ENCODE measurements at places on chromosomes 13 and 19.
A peak's percentile ranks its signal among the peaks of the same experiment; 100 is the strongest.

GRCh38 chr19:10701955-10702525 lies 801 bp downstream of the QTRT1 start:
- no peak for DNase-seq
- peaks cover 8% of the 10 kb centered on the region for H3K27me3 ChIP-seq
- peak overlapping the region; percentile 92 for H3K4me3 ChIP-seq
- peaks cover 37% of the 10 kb centered on the region for H3K36me3 ChIP-seq

DNA sequence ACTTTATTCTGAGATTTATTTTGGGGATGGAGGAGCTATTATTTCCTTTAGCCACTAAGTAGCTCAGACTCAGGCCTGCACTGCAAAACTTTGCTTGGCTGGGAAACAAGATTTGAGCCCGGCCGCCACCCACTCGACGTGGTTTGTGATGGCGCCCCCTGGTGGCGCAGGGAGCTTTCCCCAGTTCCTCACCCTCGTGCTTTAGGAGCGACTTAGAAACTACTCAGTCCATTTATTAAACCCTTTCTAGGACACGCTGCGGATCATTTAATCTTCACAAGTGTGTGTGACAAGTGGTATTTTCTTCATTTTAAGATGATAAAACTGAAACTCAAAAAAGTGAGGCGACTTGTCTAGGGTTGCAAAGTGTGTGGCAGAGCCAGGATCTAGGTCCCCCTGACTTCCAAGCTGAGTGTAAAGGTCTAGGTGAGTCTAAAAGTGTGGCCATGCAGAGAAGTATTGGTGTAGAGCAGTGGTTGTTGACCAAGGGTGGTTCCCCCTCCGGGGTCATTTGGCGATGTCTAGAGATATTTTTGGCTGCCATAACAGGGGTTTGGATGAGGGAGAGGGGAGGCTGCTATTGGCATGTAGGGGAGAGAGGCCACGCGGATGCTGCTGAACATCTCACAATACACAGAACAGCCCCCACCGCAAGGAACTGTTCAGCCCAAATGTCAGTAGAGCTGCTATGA lies 2.2 kb downstream of the CXCL17 start:
- H3K4me1 ChIP-seq, result peaks cover 40% of the 10 kb centered on the region
- no peaks in the 10 kb centered on the region for H3K27me3 ChIP-seq
- no peak overlapping the region for H3K4me3 ChIP-seq
- H3K36me3 ChIP-seq, result no peaks in the 10 kb centered on the region

DNA sequence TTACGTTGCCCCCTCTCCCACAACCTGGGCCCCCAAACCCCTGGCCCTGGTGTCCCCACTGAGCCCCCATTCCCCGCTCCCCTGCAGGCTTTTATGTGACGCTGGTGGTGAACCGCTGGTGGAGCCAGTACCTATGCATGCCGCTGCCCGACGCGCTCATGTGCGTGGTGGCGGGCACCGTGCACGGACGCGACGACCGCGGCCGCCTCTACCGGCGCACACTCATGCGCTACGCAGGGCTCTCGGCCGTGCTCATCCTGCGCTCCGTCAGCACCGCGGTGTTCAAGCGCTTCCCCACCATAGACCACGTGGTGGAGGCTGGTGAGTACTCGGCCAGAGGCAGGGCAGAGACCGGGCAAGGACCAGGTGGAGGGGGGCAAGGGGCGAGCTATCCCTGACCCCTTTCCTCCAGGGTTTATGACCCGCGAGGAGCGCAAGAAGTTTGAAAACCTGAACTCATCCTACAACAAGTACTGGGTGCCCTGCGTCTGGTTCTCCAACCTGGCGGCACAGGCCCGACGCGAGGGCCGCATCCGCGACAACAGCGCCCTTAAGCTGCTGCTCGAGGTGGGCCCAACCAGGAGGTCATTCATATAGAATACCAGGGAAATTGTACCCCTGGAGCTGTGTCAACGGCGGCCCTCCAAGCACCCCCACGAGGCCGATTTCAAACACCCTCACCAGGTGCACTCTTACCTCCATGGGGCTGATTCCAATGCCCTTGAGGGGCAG lies 3.0 kb downstream of the BEST2 start:
- H3K27me3 ChIP-seq, result peaks cover 59% of the 10 kb centered on the region
- H3K27ac ChIP-seq, result no peak overlapping the region
- no peaks in the 10 kb centered on the region for H3K36me3 ChIP-seq
- peaks cover 5% of the 10 kb centered on the region for H3K4me1 ChIP-seq

GRCh38 chr13:94327318-94327717 lies 152.2 kb downstream of the DCT start:
- DNase-seq, result no peak
- peaks cover 8% of the 10 kb centered on the region for H3K27me3 ChIP-seq
- no peaks in the 10 kb centered on the region for H3K36me3 ChIP-seq
- peaks cover 83% of the 10 kb centered on the region for H3K4me1 ChIP-seq
- H3K4me3 ChIP-seq, result peak overlapping the region; percentile 48

DNA sequence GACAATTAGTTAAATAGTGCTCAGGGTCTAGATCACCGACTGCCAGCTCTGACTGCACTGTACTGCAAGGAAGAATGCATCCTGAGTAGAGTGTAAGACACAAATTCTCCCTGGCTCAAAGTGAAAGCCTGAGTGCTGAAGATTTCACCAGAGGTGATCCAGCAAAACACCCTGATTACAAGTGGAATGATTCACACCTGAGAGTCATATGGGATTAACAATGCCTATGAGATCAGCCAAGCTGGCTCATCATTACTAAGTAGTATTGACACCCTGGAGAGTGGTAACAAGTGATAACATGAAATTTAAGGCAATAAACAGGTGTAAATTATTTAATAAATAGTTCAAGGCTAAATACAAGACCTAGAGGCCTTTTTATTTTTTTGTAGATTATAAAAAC lies 403.8 kb upstream of the PRR20A start:
- no peaks in the 10 kb centered on the region for H3K36me3 ChIP-seq
- H3K27me3 ChIP-seq, result no peaks in the 10 kb centered on the region
- no peak for DNase-seq
- H3K4me3 ChIP-seq, result no peak overlapping the region
- no peaks in the 10 kb centered on the region for H3K4me1 ChIP-seq
- no peak overlapping the region for H3K27ac ChIP-seq

- no peak overlapping the region for H3K4me3 ChIP-seq
- H3K36me3 ChIP-seq, result peaks cover 27% of the 10 kb centered on the region
- no peaks in the 10 kb centered on the region for H3K27me3 ChIP-seq
- DNase-seq, result no peak
- H3K27ac ChIP-seq, result no peak overlapping the region
These were observed 202.1 kb downstream of the TBC1D4 start for GRCh38 chr13:75279834-75280369.

- H3K27ac ChIP-seq, result no peak overlapping the region
- peaks cover 25% of the 10 kb centered on the region for H3K36me3 ChIP-seq
- H3K4me3 ChIP-seq, result no peak overlapping the region
These were observed 22.6 kb downstream of the KDM4B start for GRCh38 chr19:4991538-4991937.

DNA sequence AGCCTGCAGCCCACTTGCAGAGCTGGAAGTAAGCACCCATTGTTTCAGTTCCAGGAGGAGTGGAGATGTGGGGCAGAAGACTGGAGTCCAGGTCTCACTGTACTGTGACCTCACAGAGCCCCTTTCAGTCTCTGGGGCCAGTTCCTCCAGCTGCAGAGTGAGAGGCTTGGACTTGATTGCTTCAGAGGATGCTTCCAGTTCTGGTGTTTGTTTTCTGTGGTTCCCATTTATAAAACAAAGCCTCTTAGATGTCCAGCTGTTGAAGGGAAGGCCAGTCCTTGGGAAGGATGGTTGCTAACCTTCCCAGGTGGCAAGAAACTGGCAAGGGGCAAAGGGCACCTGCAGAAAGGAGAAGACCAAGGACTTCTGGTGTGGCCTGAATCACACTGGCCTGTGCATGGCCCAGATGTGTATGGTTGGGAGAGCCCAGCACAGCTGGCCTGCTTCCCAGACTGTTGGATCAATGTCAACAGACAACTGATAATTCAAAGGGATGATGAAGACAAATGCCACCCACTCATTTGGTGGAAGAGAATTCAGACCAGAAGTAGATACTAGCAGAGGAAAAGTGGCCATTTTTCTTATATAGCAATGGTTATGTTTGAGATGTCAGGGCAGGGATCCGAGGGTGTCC lies 218.5 kb downstream of the ZNF536 start:
- H3K36me3 ChIP-seq, result no peaks in the 10 kb centered on the region
- no peaks in the 10 kb centered on the region for H3K4me1 ChIP-seq
- H3K4me3 ChIP-seq, result no peak overlapping the region
- DNase-seq, result no peak
- H3K27ac ChIP-seq, result no peak overlapping the region
- H3K27me3 ChIP-seq, result peaks cover 4% of the 10 kb centered on the region

GRCh38 chr19:32388393-32388855 lies 17.1 kb upstream of the DPY19L3 start:
- no peak overlapping the region for H3K27ac ChIP-seq
- peaks cover 38% of the 10 kb centered on the region for H3K36me3 ChIP-seq
- DNase-seq, result no peak
- no peaks in the 10 kb centered on the region for H3K4me1 ChIP-seq

GRCh38 chr19:23772675-23773063 lies 14.0 kb upstream of the ZNF681 start:
- peaks cover 44% of the 10 kb centered on the region for H3K4me1 ChIP-seq
- no peak overlapping the region for H3K4me3 ChIP-seq
- H3K36me3 ChIP-seq, result peaks cover 60% of the 10 kb centered on the region
- no peaks in the 10 kb centered on the region for H3K27me3 ChIP-seq

DNA sequence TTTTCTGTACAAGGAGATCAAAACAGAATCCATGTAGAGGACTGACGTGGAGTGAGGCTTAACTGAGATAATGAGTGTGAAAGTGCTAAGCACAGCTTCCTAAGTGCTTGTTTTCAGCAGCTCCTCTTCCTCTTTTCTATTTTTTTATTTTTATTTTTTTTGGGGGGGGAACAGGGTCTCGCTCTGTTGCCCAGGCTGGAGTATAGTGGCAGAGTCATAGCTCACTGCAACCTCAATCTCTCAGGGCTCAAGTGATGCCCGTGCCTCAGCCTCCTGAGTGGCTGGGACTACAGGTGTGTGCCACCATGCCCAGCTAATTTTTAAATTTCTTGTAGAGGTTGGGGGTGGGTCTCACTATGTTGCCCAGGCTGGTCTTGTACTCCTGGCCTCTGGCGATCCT lies 5.6 kb upstream of the FOSB start:
- H3K27ac ChIP-seq, result no peak overlapping the region
- no peak overlapping the region for H3K4me3 ChIP-seq
- H3K27me3 ChIP-seq, result no peaks in the 10 kb centered on the region
- no peaks in the 10 kb centered on the region for H3K36me3 ChIP-seq

DNA sequence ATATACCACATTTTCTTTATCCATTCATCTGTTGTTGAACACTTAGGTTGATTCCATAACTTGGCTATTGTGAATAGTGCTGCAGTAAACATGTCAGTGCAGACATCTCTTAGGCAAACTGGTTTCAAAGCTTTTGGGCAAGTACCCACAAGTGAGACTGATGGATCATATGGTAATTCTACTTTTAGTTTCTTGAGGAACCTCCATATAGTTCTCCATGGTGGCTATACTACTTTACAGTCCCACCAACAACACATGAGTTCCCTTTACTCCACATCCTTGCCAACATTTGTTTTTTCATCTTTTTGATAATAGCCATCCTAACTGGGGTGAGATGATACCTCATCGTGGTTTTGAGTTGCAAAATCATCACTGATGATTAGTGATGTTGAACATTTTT lies 8.5 kb downstream of the CYSLTR2 start:
- H3K4me1 ChIP-seq, result peaks cover 24% of the 10 kb centered on the region
- no peak overlapping the region for H3K27ac ChIP-seq
- peaks cover 16% of the 10 kb centered on the region for H3K36me3 ChIP-seq
- DNase-seq, result no peak
- H3K4me3 ChIP-seq, result no peak overlapping the region

GRCh38 chr19:34687348-34687747 lies 9.9 kb downstream of the ZNF302 start:
- H3K36me3 ChIP-seq, result peaks cover 47% of the 10 kb centered on the region
- no peak for DNase-seq
- H3K27ac ChIP-seq, result no peak overlapping the region
- H3K4me3 ChIP-seq, result no peak overlapping the region
- no peaks in the 10 kb centered on the region for H3K4me1 ChIP-seq
- peaks cover 9% of the 10 kb centered on the region for H3K27me3 ChIP-seq

GRCh38 chr13:25948910-25949309 lies 102.9 kb downstream of the SHISA2 start:
- H3K36me3 ChIP-seq, result no peaks in the 10 kb centered on the region
- peaks cover 23% of the 10 kb centered on the region for H3K4me1 ChIP-seq
- H3K4me3 ChIP-seq, result no peak overlapping the region
- DNase-seq, result no peak
- no peaks in the 10 kb centered on the region for H3K27me3 ChIP-seq

GRCh38 chr19:33621811-33622504 lies at the start of gene CHST8:
Gene CHST8, plus strand, starts transcription at chr19:33621953. Its CDS starts 67,309 bp downstream, at chr19:33689262.
- peaks cover 1% of the 10 kb centered on the region for H3K4me1 ChIP-seq
- no peak within 1 kb of the TSS for H3K4me3 ChIP-seq
- no peak within 1 kb of the TSS for H3K27ac ChIP-seq

DNA sequence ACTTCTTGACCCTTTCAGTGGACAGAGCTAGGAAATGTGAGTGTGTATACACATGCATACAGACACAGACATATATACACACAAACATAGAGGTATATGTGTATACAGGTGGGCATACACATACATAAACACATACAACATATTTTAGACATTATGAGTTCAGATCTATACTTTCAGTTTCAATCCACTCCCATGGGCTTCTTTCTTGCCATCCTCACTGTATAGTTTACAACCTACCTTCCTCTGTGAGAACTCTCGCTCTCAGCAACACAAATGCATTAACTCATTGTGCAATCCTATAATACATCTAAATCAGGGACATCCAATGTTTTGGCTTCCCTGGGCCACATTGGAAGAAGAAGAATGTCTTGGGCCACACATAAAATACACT lies 21.2 kb upstream of the SCEL start:
- no peaks in the 10 kb centered on the region for H3K27me3 ChIP-seq
- H3K36me3 ChIP-seq, result no peaks in the 10 kb centered on the region
- no peak for DNase-seq
- no peak overlapping the region for H3K27ac ChIP-seq

- H3K4me3 ChIP-seq, result peak overlapping the region; percentile 55
- no peak overlapping the region for H3K27ac ChIP-seq
- no peak for DNase-seq
- H3K36me3 ChIP-seq, result no peaks in the 10 kb centered on the region
- H3K27me3 ChIP-seq, result peaks cover 19% of the 10 kb centered on the region
These were observed 9.7 kb upstream of the C19orf12 start for GRCh38 chr19:29724746-29725145.

- no peaks in the 10 kb centered on the region for H3K4me1 ChIP-seq
- peaks cover 86% of the 10 kb centered on the region for H3K36me3 ChIP-seq
- H3K27ac ChIP-seq, result no peak overlapping the region
- no peak for DNase-seq
- no peaks in the 10 kb centered on the region for H3K27me3 ChIP-seq
- H3K4me3 ChIP-seq, result no peak overlapping the region
These were observed 5.2 kb upstream of the ADPRHL1 start for GRCh38 chr13:113458253-113459065.

All from activated T-cell treated with anti-CD3 and anti-CD28 coated beads, Interleukin-2, amount 50 U/mL, for 24 hours (primary cell).